ENCODE measurements at places on chromosomes 12 and 14.

DNA sequence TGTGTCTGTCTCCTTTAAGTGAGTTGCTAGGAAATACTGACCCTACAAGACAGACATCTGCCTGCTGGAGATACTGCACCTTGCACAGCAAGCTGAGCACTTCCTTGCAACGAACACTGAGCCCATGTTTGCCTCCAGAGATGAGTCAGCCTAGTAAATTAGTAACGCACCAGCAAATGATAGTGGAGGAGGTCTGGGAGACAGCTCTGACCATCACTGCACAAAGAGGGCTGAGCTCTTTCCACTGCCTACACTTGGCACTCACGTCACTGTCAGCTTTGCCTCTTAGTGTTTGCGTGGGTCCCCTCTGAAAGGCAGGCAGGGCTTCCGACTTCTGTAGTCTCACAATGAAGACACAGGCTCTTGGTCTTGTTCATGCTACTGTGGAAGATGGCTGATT is 109.0 kb downstream of the APAF1 start:
- no peak for DNase-seq

DNA sequence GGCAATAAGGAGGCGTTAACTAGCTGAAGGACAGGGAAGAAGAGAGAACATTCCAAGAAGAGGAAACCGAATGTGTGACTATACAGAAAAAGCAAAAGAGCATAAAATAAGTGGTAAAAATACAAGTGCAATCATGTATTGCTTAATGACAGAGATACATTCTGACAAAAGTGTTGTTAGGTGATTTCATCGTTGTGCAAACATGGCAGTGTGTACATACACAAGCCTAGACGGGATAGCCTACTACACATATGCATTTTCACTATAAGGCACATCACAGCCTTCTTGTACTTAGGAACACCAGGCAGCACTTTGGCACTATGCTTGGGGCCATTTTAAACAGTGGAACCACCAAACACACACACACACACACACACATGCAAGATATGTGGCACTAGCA is 299.3 kb downstream of the BCAT1 start:
- DNase-seq: no peak

GRCh38 chr12:1523046-1523445 is 71.3 kb downstream of the FBXL14 start:
- no peak for DNase-seq

GRCh38 chr14:57502586-57503254 is 9.1 kb upstream of the CCDC198 start:
- DNase-seq: no peak

- DNase-seq: no peak
Measured at GRCh38 chr14:74963705-74964271, 8.4 kb upstream of the PGF start.

- DNase-seq: no peak
Measured at GRCh38 chr12:39815746-39816145, 196.1 kb upstream of the ABCD2 start.

GRCh38 chr12:57687862-57688261 is 6.1 kb upstream of the OS9 start:
- no peak for DNase-seq

GRCh38 chr12:76782526-76782925 is 18.6 kb downstream of the ZDHHC17 start:
- DNase-seq: no peak

DNA sequence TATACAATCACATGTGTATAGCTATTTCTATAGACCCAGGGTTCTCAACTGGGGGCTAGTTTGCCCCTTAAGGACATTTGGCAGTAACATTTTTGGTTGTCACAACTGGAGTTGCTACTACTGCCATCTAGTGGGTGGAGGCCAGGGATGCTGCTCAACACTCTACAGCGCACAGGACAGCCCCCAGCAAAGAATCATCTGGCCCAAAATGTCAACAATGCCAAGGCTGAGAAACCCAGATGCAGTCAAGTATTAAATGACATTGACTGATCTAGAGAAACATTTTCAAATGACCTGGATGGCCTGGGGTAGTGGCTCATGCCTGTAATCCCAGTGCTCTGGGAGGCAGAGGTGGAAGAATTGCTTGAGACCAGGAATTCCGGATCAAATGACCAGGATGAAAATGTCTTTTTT is 5.8 kb downstream of the WSB2 start:
- DNase-seq: peak; percentile 66

DNA sequence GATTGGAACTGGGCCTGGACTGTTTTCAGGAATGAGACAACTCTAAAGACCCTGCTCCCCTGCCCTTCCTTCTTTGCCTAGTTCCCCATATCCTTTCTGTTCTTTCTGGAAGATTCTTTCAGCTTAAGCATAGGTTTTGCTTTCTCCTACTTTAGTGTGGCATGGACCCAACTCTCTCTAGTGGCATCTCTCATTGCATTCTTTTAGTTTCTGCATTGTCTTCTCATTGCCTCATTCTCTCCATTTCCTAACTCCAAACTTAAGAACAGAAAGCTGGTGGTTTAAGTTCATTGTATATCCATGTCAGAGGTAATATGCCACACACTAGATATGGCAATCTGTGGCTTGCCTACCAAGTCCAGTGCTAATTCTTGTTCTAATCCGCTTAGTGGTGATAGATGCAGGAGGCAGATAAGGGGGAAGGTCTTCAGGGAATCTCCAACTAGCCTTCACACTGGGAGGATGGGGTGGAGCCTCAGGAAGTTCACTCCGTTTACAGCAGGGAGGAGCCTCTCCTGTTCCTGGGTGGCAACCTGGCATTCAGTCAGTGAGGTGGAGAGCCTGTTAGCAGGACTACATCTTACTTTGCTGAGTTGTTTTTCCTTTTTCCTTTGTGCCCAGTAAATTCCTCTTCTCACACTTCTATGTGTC is 165.1 kb upstream of the LMNTD1 start:
- DNase-seq: no peak

DNA sequence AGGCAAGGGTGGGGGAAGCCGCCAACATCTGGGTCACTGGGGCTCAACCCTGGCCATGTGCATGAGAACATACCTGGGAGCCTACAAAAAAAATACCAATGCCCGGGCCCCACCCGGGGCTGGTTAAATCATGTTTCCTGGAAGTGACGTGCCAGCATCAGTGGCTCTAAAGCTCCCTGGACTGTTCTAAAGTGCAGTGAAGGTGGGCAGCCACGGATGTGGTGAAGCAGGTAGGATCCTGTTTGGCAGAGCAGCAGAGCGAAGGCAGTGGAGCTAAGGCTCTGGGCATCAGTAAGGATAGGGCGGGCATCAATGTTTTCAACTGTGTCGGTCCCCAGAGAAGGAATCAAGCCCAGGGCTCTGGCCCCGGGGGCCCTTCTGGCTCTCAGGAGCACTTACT is 525 bp upstream of the GPR68 start:
- DNase-seq: peak; percentile 73

- peak; percentile 26 for DNase-seq
Measured at GRCh38 chr14:68628605-68629310, 164.1 kb downstream of the ZFP36L1 start.

GRCh38 chr12:40892528-40892927 is 200.3 kb downstream of the CNTN1 start:
- no peak for DNase-seq

DNA sequence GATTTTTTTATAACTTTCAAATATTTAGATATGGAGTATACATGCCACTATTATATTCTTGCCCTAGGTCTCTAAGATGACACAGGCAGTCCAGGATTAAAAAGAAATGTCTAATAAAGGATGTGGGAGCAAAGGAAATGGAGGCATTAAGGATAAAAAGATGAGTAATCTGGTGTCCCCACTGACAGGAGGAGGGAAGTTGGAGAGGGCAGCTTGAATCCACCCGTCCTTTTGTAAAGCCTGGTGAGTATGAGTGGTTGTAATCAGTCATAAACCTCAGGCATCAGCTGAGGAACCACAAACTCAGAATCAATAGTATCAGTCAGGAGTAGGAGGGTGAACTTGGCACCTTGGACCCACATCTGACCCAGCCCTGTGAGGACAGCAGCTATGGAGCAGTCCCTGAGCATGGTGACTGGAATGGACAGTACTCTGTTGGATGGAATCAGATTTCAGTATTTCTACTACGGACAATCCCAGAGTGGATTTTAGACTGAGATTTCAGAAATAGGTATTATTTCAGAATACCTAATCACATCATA is 100.5 kb downstream of the EXOC5 start:
- DNase-seq: no peak

- no peak for DNase-seq
Measured at GRCh38 chr14:99273766-99274345, 1.9 kb upstream of the BCL11B start.

DNA sequence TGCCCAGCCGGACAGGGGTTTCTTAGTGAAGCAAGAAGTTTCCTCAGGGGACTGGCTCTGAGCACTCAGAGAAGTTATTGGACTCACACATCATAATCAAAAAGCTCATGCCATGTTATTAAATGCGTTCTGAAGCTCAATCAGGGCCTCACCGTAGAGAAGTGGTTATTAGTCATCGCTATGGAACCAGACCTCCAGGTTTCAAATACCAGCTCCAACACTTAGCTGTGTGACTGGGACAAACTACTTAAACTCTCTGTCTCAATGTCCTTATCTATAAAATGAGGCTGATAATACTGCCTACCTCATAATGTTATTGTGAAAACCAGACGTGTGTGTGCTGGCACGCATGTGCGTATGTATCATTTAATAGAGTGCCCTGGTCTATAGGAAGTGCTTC is 7.3 kb downstream of the STAT6 start:
- no peak for DNase-seq

DNA sequence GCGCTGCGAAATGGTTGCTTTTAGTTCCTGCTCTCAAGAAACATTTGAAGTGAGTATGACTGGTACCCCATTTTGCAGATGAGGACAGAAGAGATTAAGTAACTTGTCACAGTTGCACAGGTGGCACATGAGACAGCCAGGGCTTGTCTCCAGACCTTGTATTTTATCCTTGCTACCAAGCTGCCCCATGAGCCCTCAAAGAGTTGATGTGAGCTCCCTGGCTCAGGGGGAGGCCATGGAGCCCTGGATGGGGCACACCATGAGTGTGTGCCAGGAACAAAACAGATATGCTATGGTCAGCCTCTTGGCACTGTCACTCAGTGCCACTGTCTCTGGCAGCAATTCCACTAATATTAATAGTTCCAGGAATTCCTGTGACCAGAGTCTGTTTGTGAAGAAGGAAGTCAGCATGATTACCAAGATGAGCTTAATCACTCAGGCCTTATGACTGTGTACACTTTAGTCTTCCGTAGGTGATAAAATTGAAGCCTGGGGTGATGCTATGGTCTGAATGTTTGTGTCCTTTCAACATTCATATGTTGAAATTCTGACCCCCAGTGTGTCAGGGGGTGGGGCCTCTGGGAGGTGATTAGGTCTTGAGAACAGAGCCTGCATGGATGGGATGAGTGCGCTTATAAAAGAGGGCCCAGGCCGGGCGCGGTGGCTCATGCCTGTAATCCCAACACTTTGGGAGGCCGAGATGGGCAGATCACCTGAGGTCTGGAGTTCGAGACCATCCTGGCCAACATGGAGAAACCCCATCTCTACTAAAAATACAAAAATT is 806.8 kb downstream of the AACS start:
- no peak for DNase-seq

- DNase-seq: no peak
Measured at GRCh38 chr12:50505675-50506530, 1.1 kb downstream of the DIP2B start.

GRCh38 chr14:105047283-105048016 is 17.8 kb downstream of the GPR132 start:
- DNase-seq: no peak

GRCh38 chr14:67746927-67747326 is 45.2 kb downstream of the RDH12 start:
- DNase-seq: no peak

DNA sequence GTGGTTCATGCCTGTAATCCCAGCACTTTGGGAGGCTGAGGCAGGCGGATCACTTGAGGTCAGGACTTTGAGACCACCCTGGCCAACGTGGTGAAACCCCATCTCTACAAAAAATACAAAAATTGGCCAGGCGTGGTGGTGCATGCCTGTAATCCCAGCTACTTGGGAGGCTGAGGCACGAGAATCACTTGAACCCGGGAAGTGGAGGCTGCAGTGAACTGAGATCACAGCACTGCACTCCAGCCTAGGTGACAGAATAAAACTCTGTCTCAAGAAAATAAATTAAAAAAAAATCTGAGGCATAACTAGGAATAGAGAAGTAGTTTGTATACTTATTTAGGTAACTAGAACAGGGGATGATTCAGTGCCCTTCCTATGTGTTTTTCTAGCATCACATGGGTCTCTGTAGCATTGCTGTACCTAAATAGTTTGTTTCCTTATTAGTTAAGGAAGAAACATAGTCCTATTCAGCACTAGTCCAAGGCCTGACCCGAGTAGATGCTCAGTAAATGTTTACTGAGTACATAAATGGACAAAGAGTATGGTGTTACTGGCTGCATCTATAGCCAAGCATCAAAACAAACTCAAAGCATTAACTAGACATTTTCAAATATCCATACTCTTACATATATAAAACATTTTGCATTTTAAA is 21.7 kb downstream of the TAOK3 start:
- DNase-seq: no peak

DNA sequence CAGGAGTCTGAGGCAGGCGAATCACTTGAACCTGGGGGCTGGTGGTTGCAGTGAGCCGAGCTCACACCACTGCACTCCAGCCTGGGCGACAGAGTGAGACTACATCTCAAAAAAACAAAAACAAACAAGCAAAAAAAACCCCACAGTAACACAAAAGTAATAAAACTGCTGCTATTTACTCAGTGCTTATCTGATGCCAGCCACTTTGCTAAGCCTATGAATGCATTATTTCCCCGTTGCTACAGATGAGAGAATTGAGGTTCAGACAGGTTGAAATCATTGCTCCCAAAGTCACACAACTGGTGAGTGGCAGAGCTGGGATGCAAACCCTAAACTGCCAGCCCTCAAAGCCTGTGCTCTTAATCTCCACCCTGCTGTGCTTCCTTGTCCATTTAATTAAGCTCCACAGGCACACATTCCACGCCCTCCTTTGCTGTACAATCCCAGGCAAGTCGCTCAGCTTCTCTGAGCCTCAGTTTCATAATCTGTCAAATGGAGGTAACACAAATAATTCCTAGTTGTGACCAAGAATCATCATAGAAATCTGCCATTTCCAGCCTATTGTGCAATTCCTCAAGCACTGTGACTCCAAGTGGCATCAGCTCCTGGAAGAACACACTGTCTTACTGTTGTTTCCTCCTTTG is 5.7 kb upstream of the OAS3 start:
- no peak for DNase-seq

GRCh38 chr14:99530407-99531155 is 49.4 kb downstream of the CCNK start:
- DNase-seq: no peak

GRCh38 chr12:71469258-71469750 is 29.7 kb downstream of the LGR5 start:
- DNase-seq: no peak

GRCh38 chr12:59149995-59150642 is 229.8 kb upstream of the LRIG3 start:
- no peak for DNase-seq

GRCh38 chr14:93121030-93121834 is 5.5 kb upstream of the ITPK1 start:
- DNase-seq: no peak

- DNase-seq: peak; percentile 3
Measured at GRCh38 chr14:103188810-103189480, 65.7 kb downstream of the TNFAIP2 start.

- DNase-seq: peak; percentile 6
Measured at GRCh38 chr12:110913119-110914056, 7.0 kb downstream of the MYL2 start.
